ENCODE measurements at places on chromosomes 4 and X.

- no peak for DNase-seq
Measured at GRCh38 chrX:103437147-103437873, 61.0 kb downstream of the BEX3 start.

DNA sequence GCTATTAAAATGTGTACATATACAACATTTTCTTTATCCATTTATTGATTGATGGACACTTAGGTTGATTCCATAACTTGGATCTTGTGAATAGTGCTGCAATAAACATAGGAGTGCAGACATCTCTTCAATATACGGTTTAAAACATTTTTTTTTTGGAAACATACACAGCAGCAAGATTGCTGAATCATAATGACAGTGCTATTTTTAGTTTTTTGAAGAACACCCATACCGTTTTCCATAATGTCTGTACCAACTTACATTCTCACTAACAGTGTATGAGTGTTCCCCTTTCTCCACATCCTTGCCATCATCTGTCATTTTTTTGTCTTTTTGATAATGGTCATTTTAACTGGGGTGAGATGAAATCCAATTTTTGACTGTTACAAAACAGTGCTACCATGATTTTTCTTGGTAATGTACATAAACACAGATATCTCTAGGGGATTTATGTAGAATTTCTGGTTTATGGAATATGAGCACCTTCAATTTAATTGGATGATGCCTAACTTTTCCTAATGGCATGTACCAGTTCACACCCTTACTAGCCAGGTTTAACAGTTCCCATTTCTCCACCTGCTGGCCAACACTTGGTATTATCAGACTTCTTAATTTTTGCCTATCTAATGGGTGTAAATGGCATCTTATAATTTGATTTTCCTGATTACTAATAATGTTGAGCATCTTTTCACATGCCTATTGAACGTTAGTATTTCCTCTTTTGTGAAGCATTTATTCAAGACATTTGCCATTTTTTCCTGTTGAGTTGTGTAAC lies 21.0 kb upstream of the TMSB15B start:
- DNase-seq = no peak

DNA sequence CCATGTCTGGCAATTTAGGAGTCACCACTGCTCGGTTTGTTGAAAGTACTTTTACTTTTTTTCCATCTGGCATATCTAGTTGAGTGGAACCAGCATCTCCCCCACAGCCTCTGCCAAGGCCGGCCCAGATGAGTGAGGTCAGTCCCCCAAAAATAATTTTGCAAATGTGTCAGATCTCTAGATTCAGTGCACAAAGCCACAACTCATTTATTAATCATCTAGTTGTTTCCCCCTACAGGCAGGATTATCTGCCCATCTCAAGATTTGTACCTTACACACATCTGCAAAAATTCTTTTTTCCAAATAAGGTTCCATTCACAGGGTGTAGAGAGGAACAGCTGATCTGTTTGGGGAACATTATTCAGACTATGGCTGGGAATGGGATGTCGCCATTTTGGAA lies 174.0 kb upstream of the MXRA5 start:
- DNase-seq = no peak

- DNase-seq = no peak
Measured at GRCh38 chrX:134373736-134374135, 86.2 kb upstream of the HPRT1 start.

DNA sequence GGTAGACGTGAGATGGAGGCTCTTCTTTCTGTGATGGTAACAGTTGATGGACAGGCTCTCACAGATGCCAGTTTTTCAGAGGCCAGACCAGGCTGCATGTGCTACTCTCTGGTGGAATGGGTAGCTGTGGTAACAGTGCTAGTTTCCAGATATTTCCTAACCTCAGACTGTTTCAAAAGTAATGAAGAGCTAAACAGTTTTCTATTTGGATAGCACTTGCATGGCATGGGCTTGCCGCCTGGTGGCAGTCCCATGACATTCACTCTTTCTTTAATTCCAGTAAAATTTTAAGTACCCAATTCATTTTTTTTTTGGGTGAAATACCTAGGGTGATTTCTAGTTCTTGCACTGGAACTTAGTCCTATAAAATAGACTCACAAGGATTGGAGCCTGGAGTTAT lies 220.2 kb upstream of the MAD2L1 start:
- DNase-seq = no peak

DNA sequence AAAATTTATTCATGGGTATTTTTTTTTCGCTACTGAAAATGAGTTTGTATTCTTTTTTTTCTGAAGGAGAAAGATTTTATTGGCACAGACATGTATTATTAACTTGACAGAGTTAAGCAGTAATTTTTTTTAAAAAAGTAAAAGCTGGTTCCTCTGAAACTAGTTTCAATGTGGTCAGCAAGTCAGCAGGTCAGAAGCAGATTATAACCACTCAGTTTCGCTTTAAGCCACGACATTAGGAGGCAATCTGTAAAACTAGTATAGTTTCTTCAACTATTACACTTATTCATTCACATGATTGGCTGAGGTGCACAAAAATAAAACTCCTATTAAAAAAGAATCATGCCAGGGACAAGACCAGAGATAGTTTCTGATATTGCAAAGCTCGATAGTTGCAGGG lies 714.2 kb upstream of the PCDH7 start:
- DNase-seq = no peak

- DNase-seq = no peak
Measured at GRCh38 chr4:146098397-146098796, 77.1 kb upstream of the LSM6 start.
